Upper lobe of left lung (tissue), 6 donors: ENCODE measurements at places on chromosomes 5 and 9.

DNA sequence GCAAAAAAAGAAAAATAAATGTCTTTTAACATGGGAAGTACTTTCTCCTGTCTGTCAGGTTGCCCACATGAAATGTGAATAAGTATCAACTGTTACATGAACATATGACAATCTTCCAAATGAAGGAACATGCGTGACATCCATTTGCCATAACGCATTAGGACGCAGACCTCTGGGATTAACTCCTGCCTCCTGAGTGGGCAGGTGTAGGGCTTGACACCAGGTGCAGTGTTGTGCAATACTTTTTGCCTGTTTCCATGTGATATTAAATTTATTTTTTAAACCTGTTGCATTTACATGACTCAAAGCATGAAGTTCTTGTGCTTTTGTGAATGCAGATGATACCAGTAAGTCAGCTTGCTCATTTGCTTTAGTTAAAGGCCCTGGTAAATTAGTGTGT is 8.7 kb upstream of the TMEM141 start:
- H3K36me3 ChIP-seq = no peaks in the 10 kb centered on the region
- no peak for DNase-seq
- no peak overlapping the region for H3K4me3 ChIP-seq
- H3K4me1 ChIP-seq = no peaks in the 10 kb centered on the region

GRCh38 chr5:99169309-99169708 is 240.5 kb upstream of the CHD1 start:
- no peak for DNase-seq
- H3K27me3 ChIP-seq = no peaks in the 10 kb centered on the region
- H3K4me3 ChIP-seq = no peak overlapping the region
- H3K4me1 ChIP-seq = no peaks in the 10 kb centered on the region
- no peak overlapping the region for H3K27ac ChIP-seq

DNA sequence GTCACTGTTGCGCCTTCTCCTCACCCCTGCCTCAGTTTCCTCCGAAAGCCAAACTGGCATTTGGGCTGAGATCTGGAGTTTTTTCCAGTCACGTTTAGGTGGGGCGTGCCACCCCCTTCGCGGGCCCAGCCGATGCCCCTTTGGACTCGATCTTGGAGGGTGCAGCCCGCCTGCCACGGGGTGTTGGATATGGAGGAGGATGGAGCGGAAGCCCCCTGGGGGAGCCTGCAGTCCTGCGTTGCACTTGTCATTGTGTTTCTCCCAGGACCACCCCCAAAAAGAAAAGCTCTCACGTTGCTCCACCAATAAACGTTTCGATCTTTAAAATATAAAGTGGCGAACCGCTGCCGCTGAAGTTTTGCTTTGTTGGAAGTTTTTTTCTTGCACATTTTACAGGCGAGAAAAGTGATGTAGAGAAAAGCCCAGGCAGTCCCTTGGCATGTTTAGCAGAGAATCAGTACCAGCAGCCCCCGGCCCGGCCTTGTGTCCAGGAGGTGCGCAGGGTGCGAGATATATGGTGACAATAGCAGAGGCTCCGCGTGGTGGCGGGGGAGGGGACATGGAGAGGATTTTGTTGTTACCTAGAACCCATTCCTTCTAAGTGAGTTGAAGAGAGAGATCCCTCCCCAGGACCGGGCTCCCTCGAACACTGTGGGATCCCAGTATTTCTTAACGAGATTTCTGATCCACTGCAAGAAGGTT is 681 bp downstream of the F2R start:
- H3K36me3 ChIP-seq = no peaks in the 10 kb centered on the region
- H3K27ac ChIP-seq = peak overlapping the region; percentile 73
- no peak for DNase-seq
- H3K4me3 ChIP-seq = peak overlapping the region; percentile 53
- peaks cover 21% of the 10 kb centered on the region for H3K4me1 ChIP-seq

DNA sequence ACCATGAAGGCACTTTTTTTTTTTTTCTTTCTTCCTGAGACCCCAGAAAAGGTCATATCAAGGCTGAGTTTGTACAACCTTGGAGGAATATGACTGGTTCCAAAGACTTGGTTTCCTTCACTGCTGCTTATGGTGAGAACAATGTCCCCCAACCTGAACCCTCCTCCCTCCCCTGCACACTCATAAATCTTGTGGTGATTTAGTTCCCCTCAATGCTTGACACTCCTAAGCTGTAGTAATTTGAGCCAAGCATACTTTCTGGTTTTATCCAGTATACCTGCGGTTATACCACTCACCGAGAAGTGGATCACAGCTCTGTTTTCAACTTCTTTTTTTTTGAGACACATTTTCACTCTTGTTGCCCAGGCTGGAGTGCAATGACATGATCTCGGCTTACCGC is 149.9 kb upstream of the KLF4 start:
- no peak for DNase-seq
- peaks cover 18% of the 10 kb centered on the region for H3K4me1 ChIP-seq
- H3K36me3 ChIP-seq = no peaks in the 10 kb centered on the region
- no peak overlapping the region for H3K4me3 ChIP-seq
- peak overlapping the region; percentile 93 for H3K27ac ChIP-seq
- H3K27me3 ChIP-seq = no peaks in the 10 kb centered on the region

- no peaks in the 10 kb centered on the region for H3K36me3 ChIP-seq
- no peaks in the 10 kb centered on the region for H3K27me3 ChIP-seq
- no peak for DNase-seq
- H3K4me1 ChIP-seq = no peaks in the 10 kb centered on the region
- H3K4me3 ChIP-seq = no peak overlapping the region
Observed at GRCh38 chr5:27241564-27242257, 203.3 kb upstream of the CDH9 start.

- H3K36me3 ChIP-seq = no peaks in the 10 kb centered on the region
- no peak overlapping the region for H3K27ac ChIP-seq
- DNase-seq = no peak
- no peaks in the 10 kb centered on the region for H3K4me1 ChIP-seq
- no peak overlapping the region for H3K4me3 ChIP-seq
Observed at GRCh38 chr5:17732351-17732923, 98.2 kb downstream of the TAF11L14 start.

- no peaks in the 10 kb centered on the region for H3K36me3 ChIP-seq
- no peak overlapping the region for H3K4me3 ChIP-seq
- H3K4me1 ChIP-seq = no peaks in the 10 kb centered on the region
- H3K27ac ChIP-seq = no peak overlapping the region
- no peaks in the 10 kb centered on the region for H3K27me3 ChIP-seq
- DNase-seq = no peak
Observed at GRCh38 chr9:28547527-28547926, 974.2 kb upstream of the C9orf72 start.

- H3K36me3 ChIP-seq = no peaks in the 10 kb centered on the region
- DNase-seq = no peak
- H3K27me3 ChIP-seq = no peaks in the 10 kb centered on the region
- H3K4me3 ChIP-seq = no peak overlapping the region
- no peak overlapping the region for H3K27ac ChIP-seq
Observed at GRCh38 chr9:76353280-76353679, 40.9 kb downstream of the RFK start.

GRCh38 chr5:119243888-119244287 is 111.9 kb upstream of the TNFAIP8 start:
- H3K4me3 ChIP-seq = no peak overlapping the region
- H3K27ac ChIP-seq = no peak overlapping the region
- no peaks in the 10 kb centered on the region for H3K4me1 ChIP-seq
- H3K36me3 ChIP-seq = no peaks in the 10 kb centered on the region
- DNase-seq = no peak

- H3K27ac ChIP-seq = no peak overlapping the region
- peaks cover 3% of the 10 kb centered on the region for H3K4me1 ChIP-seq
- no peaks in the 10 kb centered on the region for H3K36me3 ChIP-seq
- H3K27me3 ChIP-seq = no peaks in the 10 kb centered on the region
Observed at GRCh38 chr5:153520137-153520536, 29.7 kb downstream of the GRIA1 start.

DNA sequence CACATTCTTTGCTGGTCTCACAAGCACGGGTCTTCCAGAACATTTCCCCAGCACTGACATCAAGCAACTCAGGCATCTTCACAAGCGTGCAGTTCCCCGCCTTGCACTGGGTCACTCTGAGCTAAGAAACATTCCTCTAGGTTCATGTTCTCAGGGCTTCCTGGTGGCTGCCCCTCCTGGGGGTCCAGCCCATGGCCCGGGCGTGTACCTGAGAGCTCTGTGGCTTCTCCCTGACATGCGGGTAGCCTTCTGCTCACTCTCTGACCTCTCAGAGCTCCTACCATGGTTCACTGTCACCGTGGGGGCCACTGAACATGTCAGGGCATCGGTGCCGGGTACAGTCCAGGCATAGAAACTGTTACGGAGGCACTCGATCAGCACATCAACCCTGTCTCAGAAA is 87.5 kb downstream of the OLFM1 start:
- no peak overlapping the region for H3K4me3 ChIP-seq
- no peaks in the 10 kb centered on the region for H3K27me3 ChIP-seq
- no peaks in the 10 kb centered on the region for H3K36me3 ChIP-seq
- H3K27ac ChIP-seq = no peak overlapping the region
- no peaks in the 10 kb centered on the region for H3K4me1 ChIP-seq

DNA sequence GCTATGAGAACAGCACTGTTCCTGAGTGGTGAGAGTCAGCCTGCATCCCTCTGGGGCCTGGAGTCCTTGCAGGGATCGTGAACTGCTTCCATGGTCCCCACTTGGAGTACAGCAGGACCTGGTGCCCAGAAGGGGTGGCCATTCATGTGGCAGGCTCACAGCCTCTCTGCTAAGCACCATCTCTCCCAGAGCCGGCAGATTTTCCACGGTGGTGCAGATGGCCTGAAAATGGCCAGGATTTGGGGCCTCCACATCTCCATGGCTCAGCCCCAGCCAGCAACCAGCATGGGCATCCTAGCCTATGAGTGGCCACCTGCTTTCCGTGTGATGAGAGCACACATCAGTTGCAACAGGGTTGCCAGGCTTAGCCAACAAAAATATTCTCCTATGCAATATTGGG is 33.9 kb upstream of the SEMA4D start:
- no peak overlapping the region for H3K4me3 ChIP-seq
- no peak for DNase-seq
- H3K36me3 ChIP-seq = no peaks in the 10 kb centered on the region
- H3K4me1 ChIP-seq = peaks cover 14% of the 10 kb centered on the region
- H3K27me3 ChIP-seq = no peaks in the 10 kb centered on the region

GRCh38 chr5:23507278-23507685 is at the start of gene PRDM9:
Gene PRDM9 (plus strand): TSS chr5:23507609. CDS start chr5:23509034, 1,425 bp downstream.
- no peaks in the 10 kb centered on the region for H3K27me3 ChIP-seq
- DNase-seq = peak; percentile 73
